ENCODE measurements at places on chromosomes 4 and X. TPM values are rescaled to one million over a fixed set of nuclear protein-coding genes. Genes with fewer than 3 reads are reported as not detected.

Gene COX7B
- 250 TPM for total RNA-seq

Gene ADGRG2
- total RNA-seq = not detected

Gene TREX2
- total RNA-seq = 0.36 TPM

Gene ASB5
- total RNA-seq = 0.43 TPM

Gene MAGEC3
- not detected for total RNA-seq

Gene TMEM150C
- total RNA-seq = 0.95 TPM

Gene ITIH6
- total RNA-seq = not detected

Gene SPINK2
- not detected for total RNA-seq

Gene ARX
- not detected for total RNA-seq

Gene TLR3
- total RNA-seq = 2.6 TPM

Gene ARMCX1
- total RNA-seq = 17.9 TPM

DNA sequence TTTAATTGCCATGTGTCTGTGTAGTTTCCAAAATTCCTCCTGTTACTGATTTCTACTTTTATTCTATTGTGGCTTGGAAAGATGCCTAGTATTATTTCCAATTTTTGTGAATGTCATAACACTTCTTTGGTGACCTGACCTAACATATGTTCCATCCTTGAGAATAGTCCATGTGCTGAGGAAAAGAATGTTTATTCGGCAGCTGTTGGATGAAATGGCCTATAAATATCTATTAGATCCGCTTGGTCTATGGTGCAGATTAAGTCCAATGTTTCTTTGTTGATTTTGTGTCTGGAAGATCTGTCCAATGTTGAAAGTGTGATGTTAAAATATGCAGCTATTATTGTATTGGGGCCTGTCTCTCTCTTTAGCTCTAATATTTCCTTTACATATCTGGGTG, 219.2 kb upstream of the HDX start:
- no peak overlapping the region for H3K4me3 ChIP-seq
- DNase-seq = no peak
- H3K36me3 ChIP-seq = no peaks in the 10 kb centered on the region
- no peak overlapping the region for H3K27ac ChIP-seq
- H3K4me1 ChIP-seq = no peaks in the 10 kb centered on the region

DNA sequence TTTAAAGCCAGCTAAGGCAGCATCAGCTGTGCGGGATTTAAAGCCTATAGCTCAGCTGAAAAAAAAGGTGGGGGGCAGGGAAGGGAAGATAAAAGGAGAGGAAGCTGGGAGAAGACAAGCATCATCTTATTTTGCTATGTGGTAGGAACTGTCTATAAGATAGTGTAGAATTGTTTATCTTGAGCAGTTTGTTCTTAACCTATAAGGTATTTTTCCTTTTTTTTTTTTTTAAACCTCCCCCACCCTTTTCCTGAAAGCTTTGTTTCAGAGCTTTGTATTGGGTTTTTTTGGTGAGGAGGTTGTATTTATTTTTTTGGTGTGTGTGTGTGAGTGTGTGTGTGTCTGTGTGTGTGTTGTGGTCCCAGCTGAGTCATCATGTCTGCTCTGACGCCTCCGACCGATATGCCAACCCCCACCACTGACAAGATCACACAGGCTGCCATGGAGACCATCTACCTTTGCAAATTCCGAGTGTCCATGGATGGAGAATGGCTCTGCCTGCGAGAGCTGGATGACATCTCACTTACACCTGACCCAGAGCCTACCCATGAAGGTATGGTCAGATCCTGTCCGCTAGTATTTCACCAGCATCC, 531 bp downstream of the RUFY3 start:
- peaks cover 11% of the 10 kb centered on the region for H3K4me1 ChIP-seq
- peak overlapping the region; percentile 80 for H3K4me3 ChIP-seq
- H3K36me3 ChIP-seq = no peaks in the 10 kb centered on the region
- peak; percentile 86 for DNase-seq
- H3K27ac ChIP-seq = peak overlapping the region; percentile 89

DNA sequence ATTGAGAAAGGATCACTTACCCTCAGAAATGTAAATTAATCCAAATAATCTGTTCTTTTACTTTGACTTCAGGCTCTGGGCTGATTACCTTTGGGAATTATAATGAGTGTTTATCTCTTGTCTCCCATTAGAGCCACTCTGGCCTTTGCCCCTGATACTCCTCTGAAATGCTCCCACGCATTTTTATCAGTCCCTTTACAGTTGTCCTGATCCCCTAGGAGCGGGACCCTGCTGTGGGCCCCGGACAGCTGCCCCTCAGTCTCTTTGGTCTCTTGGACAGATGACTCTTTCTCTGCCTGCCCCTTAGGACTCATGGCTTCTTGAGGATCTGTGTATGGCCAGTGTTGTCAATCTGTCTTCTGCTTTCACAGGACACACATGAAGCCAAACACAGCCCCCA, 1.0 kb upstream of the TRIM75 start:
- no peak overlapping the region for H3K4me3 ChIP-seq
- H3K4me1 ChIP-seq = no peaks in the 10 kb centered on the region
- DNase-seq = no peak
- H3K36me3 ChIP-seq = no peaks in the 10 kb centered on the region

DNA sequence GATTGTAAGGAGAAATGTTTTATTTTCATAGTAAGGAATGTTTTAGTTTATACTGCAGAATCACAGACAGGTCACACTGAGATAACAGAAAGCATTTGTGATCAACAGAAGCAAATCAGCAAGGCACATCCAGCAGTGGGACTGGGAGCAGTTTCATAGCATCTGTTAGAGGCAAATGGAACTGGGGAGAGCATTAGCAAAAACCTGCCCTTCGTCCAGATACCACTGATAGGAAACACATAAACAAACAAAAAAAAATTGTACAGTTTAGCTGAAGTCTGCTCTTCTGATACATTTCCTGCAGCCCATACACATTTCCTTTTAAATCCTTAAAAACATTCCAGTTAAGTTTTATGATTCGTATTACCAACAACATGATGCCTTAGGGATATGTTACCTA, 374.3 kb downstream of the PCDH7 start:
- peaks cover 3% of the 10 kb centered on the region for H3K4me1 ChIP-seq
- H3K27ac ChIP-seq = no peak overlapping the region
- H3K27me3 ChIP-seq = no peaks in the 10 kb centered on the region
- H3K4me3 ChIP-seq = no peak overlapping the region
- no peaks in the 10 kb centered on the region for H3K36me3 ChIP-seq
- no peak for DNase-seq

DNA sequence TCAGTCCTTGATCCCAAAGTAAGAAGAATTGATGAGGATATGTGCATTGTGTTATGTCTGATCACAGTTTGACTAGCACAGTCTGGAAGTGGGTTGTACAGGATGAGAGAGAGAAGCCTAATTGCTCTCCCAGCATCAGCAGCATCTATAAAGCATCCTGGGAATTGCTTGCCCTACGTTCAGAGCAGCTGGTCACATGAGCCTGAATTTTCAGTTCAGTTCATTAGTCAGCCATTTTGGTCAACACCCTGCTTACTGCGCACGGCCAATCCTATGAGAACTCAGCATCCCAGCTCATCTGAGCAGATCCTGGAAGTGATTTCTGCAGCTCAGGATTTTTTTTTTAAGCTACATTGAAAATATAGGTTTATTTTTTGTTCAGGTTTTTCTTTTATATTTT, at the start of gene RUFY3:
TSS of gene RUFY3 (plus strand) at position 218 of the 400 bp plus-strand sequence. CDS start 610 bp downstream, outside the sequence.
- H3K4me3 ChIP-seq = peak within 1 kb of the TSS; percentile 80
- no peaks in the 10 kb centered on the region for H3K36me3 ChIP-seq
- peaks cover 11% of the 10 kb centered on the region for H3K4me1 ChIP-seq
- peak within 1 kb of the TSS; percentile 89 for H3K27ac ChIP-seq
- no peaks in the 10 kb centered on the region for H3K27me3 ChIP-seq
- DNase-seq = peak; percentile 96

DNA sequence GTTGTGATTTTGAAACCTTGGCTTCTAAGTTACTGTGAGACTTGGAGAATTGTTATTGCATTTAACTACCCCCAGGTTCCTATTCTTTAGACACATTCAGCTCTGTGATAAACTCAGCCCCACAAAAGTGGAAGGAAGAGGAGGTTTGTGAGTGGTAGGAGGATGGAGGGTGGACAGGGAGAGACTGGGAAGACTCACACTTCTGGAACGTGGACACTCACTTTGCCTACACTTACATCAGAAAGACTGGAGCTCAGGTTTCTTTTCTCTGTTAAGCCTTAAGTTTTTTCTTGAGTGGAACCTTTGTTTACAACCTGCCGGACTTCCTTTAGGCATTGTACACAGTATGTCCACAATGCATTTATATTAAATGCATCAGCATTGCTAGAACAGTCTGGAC, 99.0 kb downstream of the AREG start:
- no peaks in the 10 kb centered on the region for H3K27me3 ChIP-seq
- DNase-seq = peak; percentile 78
- H3K36me3 ChIP-seq = no peaks in the 10 kb centered on the region
- peaks cover 12% of the 10 kb centered on the region for H3K4me1 ChIP-seq

- H3K4me1 ChIP-seq = no peaks in the 10 kb centered on the region
- no peak overlapping the region for H3K4me3 ChIP-seq
- H3K27ac ChIP-seq = no peak overlapping the region
- no peaks in the 10 kb centered on the region for H3K36me3 ChIP-seq
Measured at GRCh38 chr4:174919886-174920423, 1.8 kb downstream of the ADAM29 start.

DNA sequence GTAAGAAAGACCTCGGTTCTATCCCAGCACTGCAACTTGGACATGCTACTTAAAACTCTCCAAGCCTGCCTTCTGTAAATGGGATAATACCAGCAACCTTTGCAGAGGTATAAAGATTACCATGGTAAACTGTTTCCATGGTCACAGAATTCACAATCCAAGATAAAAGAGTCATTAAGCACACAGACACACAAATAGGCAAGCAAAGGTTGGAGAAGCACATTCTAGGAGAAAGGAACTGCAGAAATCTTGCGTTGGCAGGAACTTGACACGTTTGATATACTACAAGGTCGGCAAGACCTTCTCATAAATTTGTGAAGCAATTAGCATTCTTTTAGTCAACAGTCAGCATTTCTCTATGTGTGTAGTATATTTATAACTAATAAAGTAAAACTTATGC, 12.3 kb upstream of the CHRNA9 start:
- DNase-seq = peak; percentile 58
- H3K36me3 ChIP-seq = no peaks in the 10 kb centered on the region
- H3K27ac ChIP-seq = no peak overlapping the region
- peaks cover 10% of the 10 kb centered on the region for H3K4me1 ChIP-seq
- no peak overlapping the region for H3K4me3 ChIP-seq

DNA sequence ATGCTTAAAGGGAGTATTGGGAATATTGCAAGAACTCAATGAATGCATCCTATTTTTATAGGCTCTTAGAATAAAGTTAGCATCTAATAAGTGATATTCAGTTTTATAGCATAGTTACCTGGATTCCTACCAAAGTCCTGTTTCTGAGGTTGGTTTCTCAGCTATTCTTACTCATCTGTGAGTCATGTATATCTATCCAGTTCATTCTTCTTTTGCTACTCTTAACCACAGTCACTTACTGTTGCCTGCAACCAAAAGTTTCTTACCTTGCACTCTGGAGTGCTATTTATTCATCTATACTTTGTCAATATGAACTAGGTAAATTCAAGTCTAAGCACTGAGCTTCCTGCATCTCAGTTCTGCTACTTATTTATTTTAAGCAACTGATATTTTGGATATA, 322.5 kb downstream of the HS3ST1 start:
- no peak overlapping the region for H3K4me3 ChIP-seq
- peak; percentile 75 for DNase-seq
- no peaks in the 10 kb centered on the region for H3K36me3 ChIP-seq
- no peaks in the 10 kb centered on the region for H3K4me1 ChIP-seq
- H3K27me3 ChIP-seq = no peaks in the 10 kb centered on the region

- H3K36me3 ChIP-seq = no peaks in the 10 kb centered on the region
- no peaks in the 10 kb centered on the region for H3K27me3 ChIP-seq
- no peak overlapping the region for H3K4me3 ChIP-seq
Measured at GRCh38 chr4:123632693-123633030, 236.1 kb downstream of the SPRY1 start.

GRCh38 chr4:79906303-79906702, 166.7 kb downstream of the ANTXR2 start:
- H3K27ac ChIP-seq = no peak overlapping the region
- H3K36me3 ChIP-seq = peaks cover 20% of the 10 kb centered on the region
- no peak for DNase-seq

GRCh38 chrX:50680990-50681389, 133.0 kb downstream of the SHROOM4 start:
- H3K4me1 ChIP-seq = no peaks in the 10 kb centered on the region
- DNase-seq = no peak
- H3K4me3 ChIP-seq = no peak overlapping the region
- H3K27ac ChIP-seq = no peak overlapping the region
- no peaks in the 10 kb centered on the region for H3K27me3 ChIP-seq

DNA sequence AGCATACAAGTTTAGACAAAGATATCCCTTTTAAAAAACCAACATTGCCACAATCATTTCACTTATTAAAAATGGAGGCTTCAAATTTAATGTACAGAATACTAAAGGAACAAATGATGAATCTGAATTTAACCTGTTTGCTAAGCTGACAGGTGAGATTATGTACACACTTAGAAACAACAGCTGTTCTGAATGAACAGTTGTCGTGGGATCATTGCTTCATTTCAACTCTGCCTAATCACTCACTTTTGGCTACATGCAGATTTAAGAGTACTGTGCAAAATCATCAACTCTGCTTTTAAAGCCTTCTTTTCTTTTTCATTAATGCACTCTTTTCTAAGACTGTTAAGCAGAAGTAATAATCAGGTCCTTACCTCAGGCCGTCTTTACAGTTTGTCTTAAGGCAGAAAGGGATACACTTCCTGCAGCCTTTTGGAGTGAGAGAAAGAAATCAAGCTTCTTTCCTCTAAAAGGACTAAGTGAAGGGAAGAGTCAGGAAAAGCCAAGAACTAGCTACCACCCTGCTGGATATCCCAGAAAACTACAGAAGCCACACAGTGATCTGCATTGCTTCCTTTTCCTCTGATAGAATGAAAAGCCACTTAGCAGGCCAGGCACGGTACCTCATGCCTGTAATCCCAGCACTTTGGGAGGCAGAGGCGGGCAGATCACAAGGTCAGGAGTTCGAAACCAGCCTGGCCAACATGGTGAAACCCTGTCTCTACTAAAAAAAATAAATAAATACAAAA, 54.7 kb upstream of the NPNT start:
- no peak overlapping the region for H3K27ac ChIP-seq
- no peak overlapping the region for H3K4me3 ChIP-seq
- no peak for DNase-seq
- no peaks in the 10 kb centered on the region for H3K36me3 ChIP-seq
- no peaks in the 10 kb centered on the region for H3K27me3 ChIP-seq
- H3K4me1 ChIP-seq = no peaks in the 10 kb centered on the region

Data from astrocyte (in vitro differentiated cells and primary cell).